Large intestine (tissue), 12 donors: ENCODE measurements at places on chromosomes 13 and 19.

GRCh38 chr19:14363183-14364097, 17.8 kb upstream of the ADGRE5 start:
- H3K27ac ChIP-seq = peak overlapping the region; percentile 44
- no peak for DNase-seq
- H3K36me3 ChIP-seq = no peaks in the 10 kb centered on the region
- peak overlapping the region; percentile 21 for H3K4me3 ChIP-seq
- H3K4me1 ChIP-seq = peaks cover 9% of the 10 kb centered on the region

DNA sequence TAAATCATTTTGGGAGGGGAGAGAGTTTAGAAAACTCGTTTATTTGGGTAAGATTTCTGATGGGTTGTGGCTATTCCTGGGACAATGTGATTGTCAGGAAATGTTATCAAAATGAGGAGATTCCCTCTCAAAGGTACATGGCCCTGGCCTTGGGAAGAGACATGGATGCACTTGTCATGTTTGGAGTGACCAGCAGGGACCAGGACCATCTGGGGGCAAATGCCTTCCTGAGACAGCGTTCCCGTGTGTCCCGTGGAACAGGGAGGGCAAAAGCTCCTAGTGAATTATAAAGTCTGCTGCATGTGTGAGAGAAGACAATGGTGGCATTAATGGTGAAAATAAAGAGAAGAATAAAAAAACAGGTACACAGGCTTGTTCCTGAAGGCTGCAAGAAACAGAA, 317.3 kb downstream of the ZNF536 start:
- H3K27ac ChIP-seq = no peak overlapping the region
- DNase-seq = no peak
- H3K4me1 ChIP-seq = no peaks in the 10 kb centered on the region
- H3K27me3 ChIP-seq = peaks cover 36% of the 10 kb centered on the region

GRCh38 chr19:23509686-23510450, 114.6 kb upstream of the ZNF91 start:
- no peaks in the 10 kb centered on the region for H3K27me3 ChIP-seq
- H3K36me3 ChIP-seq = no peaks in the 10 kb centered on the region
- DNase-seq = no peak
- H3K4me3 ChIP-seq = no peak overlapping the region

GRCh38 chr19:10388957-10389356, 8.6 kb upstream of the TYK2 start:
- H3K4me1 ChIP-seq = no peaks in the 10 kb centered on the region
- no peaks in the 10 kb centered on the region for H3K27me3 ChIP-seq
- H3K36me3 ChIP-seq = peaks cover 29% of the 10 kb centered on the region
- H3K4me3 ChIP-seq = no peak overlapping the region
- DNase-seq = peak; percentile 74
- H3K27ac ChIP-seq = no peak overlapping the region

DNA sequence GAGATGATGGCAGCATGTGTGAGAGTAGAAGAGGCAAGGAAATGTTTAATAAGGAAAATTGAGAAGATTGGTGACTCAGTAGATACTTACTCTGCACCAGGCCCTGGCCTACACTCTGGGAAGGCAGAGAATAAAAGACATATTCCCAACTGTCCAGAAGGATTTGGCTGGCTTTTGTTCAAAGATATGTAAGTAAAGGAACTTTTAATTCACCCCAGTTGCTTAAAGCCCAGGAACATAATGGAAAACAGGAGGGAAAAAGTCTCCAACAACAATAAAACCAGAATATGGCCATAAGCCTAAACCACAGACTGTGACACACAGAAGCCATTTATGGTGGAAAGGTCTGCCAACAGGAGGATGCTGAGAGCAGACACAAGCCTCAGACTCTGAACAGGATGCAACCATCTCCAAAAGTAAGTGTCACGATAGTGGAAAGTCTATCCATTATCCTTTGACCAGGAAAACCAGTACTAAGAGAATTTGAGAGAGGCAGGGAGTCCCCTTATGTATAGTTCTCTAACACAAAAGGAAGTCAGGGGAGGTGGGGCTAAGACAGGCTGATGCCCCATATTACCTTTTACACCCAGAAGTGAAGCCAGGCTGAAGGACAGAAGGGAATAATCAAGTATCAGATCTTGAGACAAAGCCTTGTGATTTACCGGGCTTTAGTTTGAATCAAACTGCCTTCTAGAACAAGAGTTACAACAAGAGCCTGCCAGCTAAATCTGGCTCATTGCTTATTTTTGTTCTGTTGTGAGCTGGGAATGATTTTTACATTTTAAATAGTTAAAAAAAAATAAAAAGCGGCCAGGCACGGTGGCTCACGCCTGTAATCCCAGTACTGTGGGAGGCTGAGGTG, 169.5 kb upstream of the STARD13 start:
- no peaks in the 10 kb centered on the region for H3K36me3 ChIP-seq
- H3K27ac ChIP-seq = no peak overlapping the region
- DNase-seq = no peak
- no peaks in the 10 kb centered on the region for H3K4me1 ChIP-seq

- H3K36me3 ChIP-seq = no peaks in the 10 kb centered on the region
- no peak for DNase-seq
- no peak overlapping the region for H3K4me3 ChIP-seq
- H3K27me3 ChIP-seq = no peaks in the 10 kb centered on the region
- H3K27ac ChIP-seq = no peak overlapping the region
- no peaks in the 10 kb centered on the region for H3K4me1 ChIP-seq
Measured at GRCh38 chr19:27580906-27581305, 1632.0 kb downstream of the UQCRFS1 start.

DNA sequence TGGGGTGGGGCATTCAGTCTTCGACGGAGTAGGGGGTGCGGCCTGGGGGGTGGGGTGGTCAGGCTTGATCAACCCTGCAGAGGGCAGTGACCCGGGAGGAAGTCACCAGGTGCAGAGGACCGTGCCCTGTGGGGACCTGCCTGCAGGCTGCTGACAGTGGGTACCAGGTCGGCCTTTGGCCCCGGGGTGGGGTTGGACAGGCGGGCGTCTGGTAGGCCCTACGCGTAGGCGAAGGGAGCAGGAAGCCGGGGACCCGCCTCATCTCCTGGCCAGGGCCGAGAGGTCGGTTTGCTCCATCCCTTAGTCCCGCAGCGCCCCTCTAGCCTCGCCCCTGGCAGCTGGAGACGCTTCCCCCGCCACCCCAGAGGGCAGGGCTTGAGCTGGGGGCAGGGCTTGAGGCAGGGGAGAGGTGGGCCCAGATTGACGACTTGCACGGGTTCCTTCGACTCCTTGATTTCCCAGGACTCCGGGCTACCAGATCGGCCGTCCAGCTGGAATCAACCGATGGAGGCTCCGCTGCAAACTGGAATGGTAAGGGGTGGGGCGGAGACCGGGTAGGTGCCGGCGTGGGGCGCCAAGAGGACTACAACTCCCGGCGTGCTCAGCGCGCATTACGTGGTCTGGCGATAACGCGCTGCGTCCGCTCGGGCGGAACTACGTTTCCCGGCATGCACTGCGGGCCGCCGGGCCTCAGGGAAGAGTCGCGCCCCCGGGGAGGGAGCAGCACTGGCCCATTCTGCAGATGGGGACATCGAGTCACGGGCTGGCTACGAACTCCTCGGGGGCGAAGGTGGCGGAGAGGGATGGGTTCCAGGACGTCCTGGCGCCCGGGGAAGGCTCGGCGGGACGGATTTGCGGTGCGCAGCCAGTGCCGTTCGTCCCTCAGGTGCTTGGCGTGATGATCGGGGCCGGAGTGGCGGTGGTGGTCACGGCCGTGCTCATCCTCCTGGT, at the start of gene PNPLA6:
TSS of gene PNPLA6 (plus strand) at position 671 of the 951 bp plus-strand sequence. CDS start at position 743, 72 bp downstream.
- H3K4me3 ChIP-seq = peak within 1 kb of the TSS; percentile 93
- peak; percentile 97 for DNase-seq
- H3K27ac ChIP-seq = peak within 1 kb of the TSS; percentile 95
- no peaks in the 10 kb centered on the region for H3K27me3 ChIP-seq

DNA sequence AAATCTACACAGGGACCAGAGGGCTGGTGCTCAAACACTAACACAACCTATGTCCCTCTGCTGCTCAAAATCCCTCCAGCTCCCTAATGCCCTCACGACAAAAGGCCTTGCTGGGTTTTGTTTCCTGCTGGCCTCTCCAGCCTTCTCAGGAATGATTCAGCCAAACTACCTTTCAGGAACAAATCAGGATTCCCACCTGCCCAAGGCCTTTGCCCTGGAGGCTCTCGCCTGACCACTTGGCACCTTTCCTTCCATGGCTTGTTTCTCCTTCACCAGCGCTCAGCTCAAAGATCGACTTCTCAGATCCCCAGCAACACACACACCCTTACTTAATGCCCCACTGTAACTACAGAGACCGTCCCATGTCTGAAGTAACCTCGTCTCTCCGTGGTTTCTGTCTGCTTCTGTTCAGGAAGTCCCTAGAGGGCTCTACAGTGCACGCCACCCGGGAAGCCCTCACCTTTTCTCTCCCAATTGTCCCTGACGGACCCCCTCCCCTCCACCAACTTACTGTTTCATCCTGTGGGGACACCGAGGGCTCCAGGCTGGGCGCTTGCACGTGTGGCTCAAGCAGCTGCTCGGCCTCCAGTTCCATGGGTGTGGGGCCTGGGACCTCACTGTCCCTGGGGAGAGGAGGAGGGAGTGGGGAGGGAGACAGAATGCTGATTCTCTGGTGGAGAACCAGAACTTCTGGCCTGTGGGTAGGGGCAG, 3.2 kb upstream of the SIX5 start:
- H3K36me3 ChIP-seq = peaks cover 14% of the 10 kb centered on the region
- peak; percentile 17 for DNase-seq
- H3K27me3 ChIP-seq = no peaks in the 10 kb centered on the region
- peak overlapping the region; percentile 6 for H3K27ac ChIP-seq
- no peak overlapping the region for H3K4me3 ChIP-seq

DNA sequence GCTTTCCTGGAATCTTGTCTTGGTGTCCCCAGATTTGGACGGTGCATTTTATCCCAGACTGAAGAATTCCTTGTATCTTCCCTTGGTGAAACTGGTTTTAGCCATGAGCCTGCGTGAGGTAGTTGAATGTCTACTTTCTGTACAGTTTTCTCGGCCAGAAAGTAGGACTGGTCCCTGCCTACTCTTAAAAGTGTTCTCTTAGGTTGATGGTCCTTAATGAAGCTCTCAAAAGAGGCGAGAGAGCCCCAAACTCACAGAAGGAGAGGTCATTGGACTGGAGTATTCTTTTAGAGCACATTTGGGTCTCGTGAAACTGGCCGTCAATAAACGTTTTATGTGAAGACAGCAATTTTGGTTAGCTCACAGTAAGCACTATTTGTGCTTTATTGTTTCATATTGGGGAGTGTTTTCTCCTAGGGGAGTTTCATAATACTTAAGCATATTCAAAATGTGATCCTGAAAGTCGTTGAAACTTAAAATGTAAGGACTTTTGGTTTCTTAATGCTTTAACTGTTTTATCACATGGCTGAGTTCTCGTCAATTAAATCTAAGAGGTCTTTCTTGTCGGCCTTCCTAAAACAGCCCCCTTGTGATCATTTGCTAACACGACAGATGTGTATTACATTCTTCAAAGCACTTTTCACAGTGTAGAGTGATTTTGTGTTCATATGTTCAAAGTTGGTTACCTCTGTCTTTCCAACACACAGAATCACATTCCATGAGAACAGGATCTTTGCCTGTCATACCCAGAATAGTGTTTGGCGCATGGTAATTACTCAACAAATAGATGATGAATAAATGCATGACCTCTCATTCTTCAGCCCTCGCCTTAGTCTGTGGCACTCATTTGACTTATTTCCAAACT, 889 bp downstream of the GTF2F2 start:
- no peaks in the 10 kb centered on the region for H3K4me1 ChIP-seq
- H3K4me3 ChIP-seq = peak overlapping the region; percentile 78
- no peaks in the 10 kb centered on the region for H3K27me3 ChIP-seq
- no peaks in the 10 kb centered on the region for H3K36me3 ChIP-seq

- H3K27me3 ChIP-seq = no peaks in the 10 kb centered on the region
- H3K4me3 ChIP-seq = no peak overlapping the region
- peaks cover 36% of the 10 kb centered on the region for H3K4me1 ChIP-seq
- peak overlapping the region; percentile 64 for H3K27ac ChIP-seq
Measured at GRCh38 chr13:98490195-98490836, 86.6 kb downstream of the STK24 start.

DNA sequence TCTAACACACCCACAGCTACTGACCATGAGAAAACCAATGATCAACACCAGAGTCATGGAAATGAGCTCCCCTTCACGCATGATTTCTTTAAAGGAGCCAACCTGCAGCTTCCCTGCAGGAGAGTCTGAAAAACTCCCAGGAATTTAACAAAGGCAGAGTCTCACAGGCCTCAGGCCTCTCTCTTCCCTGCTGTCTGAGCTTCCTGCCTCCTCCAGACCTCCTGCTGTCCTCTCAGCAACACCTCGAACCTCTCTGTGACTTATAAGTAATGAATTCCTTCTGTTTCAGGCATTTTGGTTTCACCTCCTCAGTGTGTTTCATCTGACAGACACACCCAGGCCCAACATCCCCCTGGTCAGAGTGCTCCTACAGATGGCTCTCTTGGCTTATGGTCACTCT, 1044.4 kb downstream of the UQCRFS1 start:
- DNase-seq = no peak
- H3K27me3 ChIP-seq = no peaks in the 10 kb centered on the region
- no peak overlapping the region for H3K4me3 ChIP-seq
- H3K4me1 ChIP-seq = no peaks in the 10 kb centered on the region

DNA sequence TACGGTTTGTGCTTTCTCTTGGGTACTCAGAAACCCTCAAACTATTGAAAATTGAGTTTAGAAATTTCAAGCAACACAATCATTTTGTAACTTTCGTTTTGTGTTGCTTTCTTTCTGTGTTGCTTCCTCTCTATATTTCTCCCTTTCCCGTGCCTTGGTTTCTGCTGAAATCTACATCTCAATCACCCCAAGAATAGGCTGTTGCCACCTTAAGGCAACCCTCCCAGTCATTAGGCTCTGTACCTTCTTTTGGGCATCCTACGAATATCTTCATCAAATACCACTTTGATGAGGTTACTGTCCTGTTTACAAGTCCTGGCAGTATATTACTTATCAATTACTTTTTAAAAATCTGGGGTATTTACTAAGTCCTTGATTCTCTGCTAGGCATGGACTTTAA, 621.6 kb downstream of the GPC6 start:
- H3K4me3 ChIP-seq = no peak overlapping the region
- no peak overlapping the region for H3K27ac ChIP-seq
- H3K27me3 ChIP-seq = no peaks in the 10 kb centered on the region
- H3K4me1 ChIP-seq = no peaks in the 10 kb centered on the region
- no peak for DNase-seq
- no peaks in the 10 kb centered on the region for H3K36me3 ChIP-seq

DNA sequence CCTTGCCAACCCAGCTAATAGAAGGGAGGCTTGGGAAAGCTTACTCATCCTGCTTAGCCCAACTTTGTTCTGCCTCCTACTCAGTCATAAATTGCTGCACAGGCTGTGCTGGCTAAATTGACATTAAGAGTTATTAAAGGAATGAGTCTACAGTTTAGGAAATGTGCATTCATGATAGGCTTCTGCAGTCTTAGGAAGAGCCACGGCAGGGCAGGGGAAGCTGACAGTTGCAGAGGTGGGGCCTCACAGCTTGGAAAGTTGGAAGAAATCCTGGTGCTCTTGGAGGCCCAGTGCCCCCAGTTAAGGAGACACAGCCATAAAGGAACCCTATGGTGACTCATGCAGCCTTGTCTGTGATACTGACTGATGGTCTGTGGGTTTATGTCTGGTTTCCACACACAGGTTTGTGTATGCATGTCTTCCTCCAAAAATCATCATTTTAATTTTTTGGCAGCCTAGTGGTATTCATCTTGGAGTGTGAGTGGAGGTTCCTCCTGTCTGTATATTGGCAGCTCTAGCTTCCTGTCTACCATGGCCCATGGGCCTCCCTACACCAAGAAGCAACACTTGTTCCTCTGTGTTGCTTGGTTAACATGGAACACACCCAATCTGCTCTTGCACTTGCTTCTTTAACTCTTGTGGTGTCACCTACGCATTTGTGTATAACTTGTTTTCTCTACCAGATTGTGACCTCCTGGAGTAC, 135.0 kb upstream of the KL start:
- H3K27ac ChIP-seq = no peak overlapping the region
- peak; percentile 42 for DNase-seq
- no peaks in the 10 kb centered on the region for H3K4me1 ChIP-seq
- no peaks in the 10 kb centered on the region for H3K27me3 ChIP-seq
